ENCODE measurements at places on chromosomes 1 and 21. TPM values are rescaled to one million over a fixed set of nuclear protein-coding genes. Genes with fewer than 3 reads are reported as not detected.

Gene LAMB3
- 0.97 TPM for total RNA-seq

GRCh38 chr21:37237764-37238163 is 29.4 kb downstream of the VPS26C start:
- H3K4me3 ChIP-seq = no peak overlapping the region
- H3K36me3 ChIP-seq = no peaks in the 10 kb centered on the region
- H3K4me1 ChIP-seq = peaks cover 20% of the 10 kb centered on the region
- H3K27ac ChIP-seq = no peak overlapping the region
- no peak for DNase-seq

- no peaks in the 10 kb centered on the region for H3K4me1 ChIP-seq
- DNase-seq = no peak
- no peak overlapping the region for H3K4me3 ChIP-seq
- no peaks in the 10 kb centered on the region for H3K36me3 ChIP-seq
These were observed 394.8 kb downstream of the MATN1 start for GRCh38 chr1:30328401-30329262.

Gene KCNK2
- not detected for total RNA-seq

- H3K27me3 ChIP-seq = no peaks in the 10 kb centered on the region
- no peak overlapping the region for H3K4me3 ChIP-seq
- H3K27ac ChIP-seq = no peak overlapping the region
These were observed 70.7 kb downstream of the EVA1C start for GRCh38 chr21:32483293-32483595.

DNA sequence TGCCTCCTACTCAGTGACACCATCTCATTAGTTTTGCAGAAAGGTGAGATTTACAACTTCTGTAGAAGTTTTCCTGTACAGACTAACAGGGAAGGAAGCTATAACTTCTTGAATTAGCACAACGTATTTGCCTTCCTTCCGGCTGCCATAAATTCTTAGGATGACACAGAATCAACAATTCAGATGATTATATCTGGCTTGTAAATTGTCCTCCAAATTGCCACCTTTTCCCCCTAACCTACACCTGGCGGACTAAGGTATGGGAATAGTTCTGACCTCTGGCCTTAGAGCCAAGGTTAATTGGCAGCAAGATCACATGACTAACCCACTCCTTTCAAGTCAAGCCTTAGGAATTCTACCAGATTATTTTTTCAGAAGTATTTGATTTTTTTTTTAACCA is 284.3 kb downstream of the LMO4 start:
- H3K27ac ChIP-seq = no peak overlapping the region
- no peaks in the 10 kb centered on the region for H3K4me1 ChIP-seq
- no peaks in the 10 kb centered on the region for H3K27me3 ChIP-seq
- no peak for DNase-seq
- no peaks in the 10 kb centered on the region for H3K36me3 ChIP-seq

DNA sequence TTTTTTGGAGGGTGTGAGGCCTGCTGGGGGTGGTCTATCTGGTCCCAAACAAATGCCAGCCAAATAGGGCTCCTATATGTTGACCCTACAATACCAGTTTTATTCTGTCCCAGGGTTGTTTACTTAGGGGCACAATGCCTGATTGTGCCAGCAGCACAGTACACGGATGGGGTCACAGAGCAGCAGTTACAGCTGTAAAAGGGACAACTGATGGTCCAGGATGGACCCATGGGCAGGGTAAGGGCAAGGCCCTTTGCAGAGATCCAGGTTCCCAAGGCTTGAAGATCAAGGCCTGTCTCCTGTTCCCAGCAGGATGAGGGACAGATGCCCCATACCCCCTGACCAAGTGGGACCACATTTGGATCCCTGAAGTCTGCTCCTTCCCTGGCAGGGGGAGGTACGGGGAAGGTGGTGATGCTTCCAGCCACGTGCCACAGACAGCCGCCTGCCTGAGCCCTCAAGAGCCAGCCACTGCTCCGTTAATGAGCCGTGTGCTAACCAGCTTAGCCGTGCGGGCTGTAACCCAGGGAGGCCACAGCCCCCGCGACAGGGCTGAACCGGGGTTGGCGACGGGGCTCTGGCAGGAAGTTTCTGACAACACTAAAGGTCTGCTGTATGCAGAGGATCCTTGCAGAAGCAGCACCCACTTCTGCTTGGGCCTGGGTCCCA is 18.2 kb downstream of the SLC6A9 start:
- no peak overlapping the region for H3K27ac ChIP-seq
- no peak overlapping the region for H3K4me3 ChIP-seq
- no peak for DNase-seq
- no peaks in the 10 kb centered on the region for H3K27me3 ChIP-seq
- no peaks in the 10 kb centered on the region for H3K4me1 ChIP-seq

DNA sequence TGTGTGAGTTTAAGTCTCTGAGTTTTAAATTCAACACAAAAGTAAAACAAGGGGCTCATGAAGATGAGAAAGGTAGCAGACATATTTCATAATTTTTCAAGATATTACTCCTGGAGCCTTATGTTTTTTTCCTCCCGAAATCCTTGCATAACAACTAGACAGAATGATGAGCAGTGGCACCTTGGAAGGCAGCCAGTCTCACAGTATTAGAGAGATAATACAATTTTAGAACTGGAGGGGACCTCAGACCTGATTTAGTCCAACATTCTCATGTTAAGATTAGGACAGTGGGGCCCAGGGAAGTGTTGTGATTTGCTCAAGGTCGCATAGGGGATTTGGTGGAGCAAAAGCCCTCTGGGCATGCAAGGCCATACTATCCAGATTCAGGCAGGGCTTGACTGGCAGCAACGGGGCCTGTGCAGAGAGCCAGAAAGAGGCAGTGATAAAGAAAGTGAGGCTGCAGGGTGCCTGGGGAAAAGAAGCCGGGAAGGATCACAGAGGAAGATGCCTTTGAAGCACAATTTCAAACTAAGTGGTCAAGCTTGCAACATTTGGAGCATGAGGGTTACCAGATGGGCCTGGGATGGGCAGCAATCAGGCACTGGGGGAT is 31.4 kb upstream of the BCL9 start:
- no peak overlapping the region for H3K4me3 ChIP-seq
- no peaks in the 10 kb centered on the region for H3K36me3 ChIP-seq
- H3K4me1 ChIP-seq = no peaks in the 10 kb centered on the region
- no peak overlapping the region for H3K27ac ChIP-seq

Gene KRTAP19-4
- not detected for total RNA-seq

DNA sequence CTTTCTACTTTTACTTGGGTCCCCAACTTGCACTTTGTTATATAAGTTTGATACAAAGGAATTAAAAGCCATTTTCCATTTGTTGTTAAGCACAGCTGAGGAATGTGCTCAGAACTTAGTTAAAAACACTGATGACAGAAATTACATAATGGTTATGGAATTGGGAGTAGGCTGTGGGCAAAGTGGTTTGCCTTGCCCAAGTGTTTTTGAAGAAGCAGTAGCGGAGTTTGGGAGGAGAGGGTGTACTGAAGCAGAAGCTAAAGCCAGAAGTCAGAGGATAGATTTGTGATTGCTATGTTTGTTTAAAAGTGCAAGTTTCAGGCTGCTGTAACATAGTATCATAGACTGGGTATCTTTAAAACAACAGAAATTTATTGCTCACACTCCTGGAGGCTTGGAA is 391.8 kb downstream of the DUSP10 start:
- no peaks in the 10 kb centered on the region for H3K36me3 ChIP-seq
- no peaks in the 10 kb centered on the region for H3K27me3 ChIP-seq
- no peaks in the 10 kb centered on the region for H3K4me1 ChIP-seq
- no peak for DNase-seq
- no peak overlapping the region for H3K27ac ChIP-seq
- no peak overlapping the region for H3K4me3 ChIP-seq

Gene GCLM
- total RNA-seq = 14.0 TPM

Gene UBE2U
- not detected for total RNA-seq

Gene VCAM1
- 577 TPM for total RNA-seq

Gene HHAT
- total RNA-seq = 7.7 TPM

GRCh38 chr1:231383159-231383860 is 38.8 kb downstream of the EGLN1 start:
- H3K4me3 ChIP-seq = no peak overlapping the region
- no peak overlapping the region for H3K27ac ChIP-seq
- peaks cover 90% of the 10 kb centered on the region for H3K4me1 ChIP-seq
- no peak for DNase-seq
- H3K27me3 ChIP-seq = no peaks in the 10 kb centered on the region
- no peaks in the 10 kb centered on the region for H3K36me3 ChIP-seq

- no peaks in the 10 kb centered on the region for H3K27me3 ChIP-seq
- H3K27ac ChIP-seq = no peak overlapping the region
- H3K4me3 ChIP-seq = no peak overlapping the region
- DNase-seq = no peak
These were observed 66.5 kb downstream of the ADGRL2 start for GRCh38 chr1:81867235-81867634.

DNA sequence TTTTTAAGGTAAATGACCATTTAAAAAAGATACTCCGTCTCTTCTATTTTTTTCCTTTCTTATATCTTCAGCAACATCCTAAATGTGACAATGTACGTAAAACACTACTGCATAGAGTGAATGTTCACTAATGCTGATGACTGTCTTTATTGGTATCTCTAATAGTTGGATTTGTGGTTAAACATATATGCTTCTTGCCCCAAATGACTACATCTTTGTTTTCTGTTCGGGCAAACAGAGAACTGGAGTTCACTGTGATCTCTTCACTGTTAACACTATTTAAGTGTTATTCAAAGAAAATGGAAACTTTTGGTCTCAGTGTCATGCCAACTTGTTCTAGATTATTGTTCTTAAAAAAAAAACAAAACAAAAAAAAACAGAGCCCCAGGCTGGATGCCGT is 109.4 kb downstream of the KIF26B start:
- H3K27ac ChIP-seq = no peak overlapping the region
- H3K36me3 ChIP-seq = no peaks in the 10 kb centered on the region
- no peak for DNase-seq

GRCh38 chr1:60274422-60275290 is 201.1 kb upstream of the C1orf87 start:
- no peak overlapping the region for H3K27ac ChIP-seq
- no peak for DNase-seq
- no peak overlapping the region for H3K4me3 ChIP-seq
- H3K27me3 ChIP-seq = no peaks in the 10 kb centered on the region

DNA sequence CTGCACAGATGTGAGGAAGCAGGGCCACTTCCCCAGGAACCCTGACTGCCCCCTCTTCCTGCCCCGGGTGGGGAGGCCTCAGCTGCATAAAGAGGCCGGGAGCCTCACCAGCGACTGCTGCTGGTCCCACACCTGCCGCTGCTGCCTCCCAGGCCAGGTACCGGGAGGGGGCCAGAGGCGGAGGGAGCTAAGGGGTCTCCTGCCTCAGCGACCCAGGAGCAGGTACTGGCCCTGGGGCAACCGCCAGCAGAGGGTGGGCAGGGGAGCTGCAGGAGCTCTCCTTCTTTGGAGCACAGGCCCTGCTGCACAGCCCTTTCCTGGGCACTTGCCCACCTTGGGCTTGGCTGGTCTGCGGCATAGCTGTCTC is 6.8 kb downstream of the GJC2 start:
- H3K27me3 ChIP-seq = peaks cover 21% of the 10 kb centered on the region
- peak; percentile 71 for DNase-seq
- H3K4me3 ChIP-seq = no peak overlapping the region
- H3K36me3 ChIP-seq = no peaks in the 10 kb centered on the region
- peaks cover 25% of the 10 kb centered on the region for H3K4me1 ChIP-seq
- H3K27ac ChIP-seq = no peak overlapping the region

DNA sequence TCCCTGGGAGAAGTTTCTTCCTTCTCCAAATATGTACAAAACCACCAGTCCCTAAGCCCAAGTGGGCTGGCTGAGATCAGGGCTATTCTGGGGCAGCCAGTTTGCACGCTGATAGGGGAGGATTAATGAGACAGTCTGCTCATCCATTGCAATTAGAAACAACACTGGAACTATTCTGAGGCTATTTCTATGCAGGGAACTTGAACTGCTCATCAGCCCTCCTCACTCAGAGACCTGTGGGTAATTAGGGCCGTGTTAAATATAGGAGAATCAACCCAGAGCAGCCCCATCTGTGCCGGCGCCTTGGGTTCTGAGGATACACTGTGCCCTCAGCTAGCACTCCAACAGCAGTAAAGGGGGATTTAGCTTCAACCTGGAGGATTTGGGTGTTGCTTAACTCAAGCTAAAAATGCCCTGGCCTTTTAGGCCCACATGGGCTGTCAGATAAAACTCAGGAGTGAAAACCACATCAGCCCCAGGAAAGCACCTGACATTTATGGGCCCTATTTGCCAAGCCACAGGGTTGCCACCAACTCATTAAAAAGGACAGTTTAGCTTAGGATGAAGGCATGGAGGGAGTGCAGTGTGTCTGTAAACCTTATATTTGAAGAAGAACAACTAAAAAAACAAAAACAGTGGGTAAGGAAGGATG is 53.9 kb downstream of the DUSP10 start:
- no peak overlapping the region for H3K4me3 ChIP-seq
- no peaks in the 10 kb centered on the region for H3K4me1 ChIP-seq
- no peak for DNase-seq

DNA sequence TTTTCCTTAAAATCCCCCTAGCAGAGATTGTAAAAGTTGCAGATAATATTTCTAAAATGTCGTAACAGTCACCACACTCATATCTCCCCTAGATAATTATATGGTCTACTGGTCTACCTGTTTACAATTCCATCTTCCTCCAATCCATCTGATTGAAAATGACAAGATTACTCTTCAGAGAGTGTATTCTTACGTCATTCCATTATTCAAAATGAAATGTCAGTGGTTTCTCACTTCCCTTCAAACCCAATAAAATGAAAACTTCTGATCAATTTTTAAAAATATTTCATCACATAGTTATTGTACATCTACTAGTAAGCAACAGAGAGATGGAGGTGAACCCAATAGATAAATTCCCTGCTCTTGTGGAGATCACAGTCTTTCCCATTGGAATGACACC is 202.2 kb upstream of the C8B start:
- H3K27ac ChIP-seq = no peak overlapping the region
- H3K4me1 ChIP-seq = no peaks in the 10 kb centered on the region
- DNase-seq = no peak
- no peaks in the 10 kb centered on the region for H3K36me3 ChIP-seq

Gene KRTAP19-3
- not detected for total RNA-seq

Gene RAVER2
- total RNA-seq = 6.7 TPM

GRCh38 chr1:204947747-204948146 is 77.1 kb downstream of the NFASC start:
- H3K27ac ChIP-seq = no peak overlapping the region
- H3K4me1 ChIP-seq = no peaks in the 10 kb centered on the region
- no peak for DNase-seq

Gene ZNF593OS
- not detected for total RNA-seq

DNA sequence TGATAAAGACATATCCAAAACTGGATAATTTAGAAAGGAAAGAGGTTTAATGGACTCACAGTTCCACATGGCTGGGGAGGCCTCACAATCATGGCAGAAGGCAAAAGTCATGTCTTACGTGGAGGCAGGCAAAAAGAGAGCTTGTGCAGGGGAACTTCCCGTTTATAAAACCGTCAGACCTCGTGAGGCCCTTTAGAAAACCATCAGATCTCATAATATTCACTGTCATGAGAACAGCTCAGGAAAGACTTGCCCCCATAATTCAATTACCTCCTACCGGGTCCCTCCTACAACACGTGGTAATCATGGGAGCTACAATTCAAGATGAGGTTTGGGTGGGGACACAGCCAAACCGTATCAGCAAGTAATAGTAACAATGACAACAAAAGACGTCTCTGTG is 88.2 kb upstream of the SLC25A33 start:
- H3K36me3 ChIP-seq = no peaks in the 10 kb centered on the region
- H3K4me1 ChIP-seq = no peaks in the 10 kb centered on the region
- no peak overlapping the region for H3K27ac ChIP-seq
- no peak overlapping the region for H3K4me3 ChIP-seq
- no peak for DNase-seq

- H3K4me1 ChIP-seq = no peaks in the 10 kb centered on the region
- no peak overlapping the region for H3K4me3 ChIP-seq
- no peak for DNase-seq
- no peaks in the 10 kb centered on the region for H3K27me3 ChIP-seq
- H3K36me3 ChIP-seq = no peaks in the 10 kb centered on the region
- no peak overlapping the region for H3K27ac ChIP-seq
These were observed 99.0 kb upstream of the RAB4A start for GRCh38 chr1:229171934-229172333.

All from spleen (tissue), 13 donors.